ENCODE measurements at places on chromosomes 3 and 15.

GRCh38 chr15:84878504-84878903 lies 6.0 kb upstream of the SLC28A1 start:
- DNase-seq = peak; percentile 17

GRCh38 chr15:99090011-99090699 lies 14.7 kb upstream of the SYNM start:
- no peak for DNase-seq

GRCh38 chr15:62066663-62067447 lies at the start of gene C2CD4A:
Gene C2CD4A (plus strand): TSS chr15:62066977. CDS start chr15:62067614, 637 bp downstream.
- DNase-seq = no peak

- DNase-seq = no peak
Measured at GRCh38 chr3:150607267-150608065, 4.3 kb downstream of the SELENOT start.

- no peak for DNase-seq
Measured at GRCh38 chr3:194423317-194423716, 24.3 kb upstream of the GP5 start.

DNA sequence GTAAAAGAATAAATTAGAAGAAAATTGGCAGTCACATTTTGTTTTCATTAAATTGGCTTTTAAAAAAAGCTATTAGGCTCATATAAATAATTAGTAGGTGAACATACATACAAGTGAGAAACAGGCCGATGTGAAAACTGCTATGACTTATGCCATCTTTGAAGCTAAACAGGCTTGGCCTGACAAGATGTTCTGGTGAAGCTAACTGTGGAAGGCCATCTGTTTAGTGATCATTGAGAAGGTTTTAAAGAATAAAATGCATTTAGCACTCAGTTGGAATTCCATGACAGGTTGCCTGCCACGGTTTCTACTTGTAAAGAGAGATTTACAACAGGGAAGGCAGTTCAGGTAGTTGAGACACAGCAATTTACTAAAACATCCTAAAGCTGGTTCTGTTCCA lies 264.0 kb upstream of the AGTR1 start:
- DNase-seq = no peak

GRCh38 chr15:77998592-77998991 lies 78.9 kb downstream of the TBC1D2B start:
- DNase-seq = no peak

- DNase-seq = no peak
Measured at GRCh38 chr15:75051191-75051608, 27.8 kb downstream of the PPCDC start.

DNA sequence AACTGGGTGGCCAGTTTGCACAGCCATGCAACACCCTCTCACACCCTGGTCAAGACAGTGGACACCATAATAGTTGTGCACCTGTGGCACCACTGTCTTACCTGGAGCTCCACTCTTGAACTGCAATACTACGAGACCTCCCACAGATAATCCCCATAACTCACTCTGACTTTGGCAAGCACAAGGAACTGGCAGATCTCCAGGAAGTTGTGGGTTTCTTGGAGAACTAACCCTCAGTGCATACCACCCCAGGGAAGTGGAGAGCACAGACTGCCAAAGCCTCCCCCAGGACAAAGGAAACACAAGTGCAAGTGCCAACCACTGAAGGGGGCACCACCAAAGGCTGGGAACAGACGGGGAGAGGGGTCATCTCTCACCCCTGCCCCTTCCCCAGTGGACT lies 318.6 kb downstream of the SUCLG2 start:
- DNase-seq = no peak

GRCh38 chr3:50435371-50436113 lies 67.9 kb downstream of the CACNA2D2 start:
- DNase-seq = no peak

GRCh38 chr3:112767177-112767576 lies 79.5 kb downstream of the CD200R1L start:
- DNase-seq = no peak

Data from hematopoietic multipotent progenitor cell (in vitro differentiated cells).